Transverse colon (tissue), 4 donors: ENCODE measurements at places on chromosomes 5 and 9.

DNA sequence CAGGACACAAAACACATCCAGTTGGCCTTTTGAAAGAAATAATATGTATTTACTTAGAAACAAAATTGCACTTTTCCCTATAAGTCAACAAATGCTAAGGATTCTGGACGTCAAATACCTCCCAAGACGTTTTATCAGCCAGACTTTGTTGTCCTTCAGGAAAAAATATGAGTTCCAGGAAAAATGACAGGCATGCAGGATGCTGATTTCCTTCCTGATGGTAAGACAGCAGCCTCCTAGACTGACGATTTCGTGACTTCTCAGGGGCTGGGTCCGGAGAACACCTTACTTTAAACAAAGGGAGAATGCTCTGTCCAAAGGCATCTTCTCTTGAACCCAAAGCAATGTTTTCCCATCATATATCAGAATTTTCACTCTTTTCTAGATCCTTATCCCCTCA is 69.1 kb downstream of the IL6ST start:
- no peaks in the 10 kb centered on the region for H3K36me3 ChIP-seq
- DNase-seq: no peak
- H3K27me3 ChIP-seq: no peaks in the 10 kb centered on the region
- H3K27ac ChIP-seq: no peak overlapping the region
- no peak overlapping the region for H3K4me3 ChIP-seq

DNA sequence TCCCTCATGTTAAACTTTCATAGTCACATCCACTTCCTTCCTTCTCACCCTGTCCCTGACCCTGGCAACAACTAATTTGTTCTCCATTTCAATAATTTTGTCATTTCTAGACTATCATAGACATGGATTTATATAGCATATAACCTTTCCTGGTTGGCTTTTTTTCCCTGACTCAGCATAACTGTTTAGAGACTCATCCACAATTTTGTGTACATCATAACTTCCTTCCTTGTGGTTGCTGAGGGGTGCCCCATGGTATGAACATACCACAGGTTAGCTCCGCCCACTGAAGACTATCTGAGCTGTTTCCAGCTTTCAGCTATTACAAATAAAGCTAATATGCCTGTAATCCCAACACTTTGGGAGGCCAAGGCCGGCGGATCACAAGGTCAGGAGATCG is 137.3 kb downstream of the PHF2 start:
- no peak overlapping the region for H3K27ac ChIP-seq
- DNase-seq: no peak
- no peaks in the 10 kb centered on the region for H3K36me3 ChIP-seq
- H3K27me3 ChIP-seq: no peaks in the 10 kb centered on the region

DNA sequence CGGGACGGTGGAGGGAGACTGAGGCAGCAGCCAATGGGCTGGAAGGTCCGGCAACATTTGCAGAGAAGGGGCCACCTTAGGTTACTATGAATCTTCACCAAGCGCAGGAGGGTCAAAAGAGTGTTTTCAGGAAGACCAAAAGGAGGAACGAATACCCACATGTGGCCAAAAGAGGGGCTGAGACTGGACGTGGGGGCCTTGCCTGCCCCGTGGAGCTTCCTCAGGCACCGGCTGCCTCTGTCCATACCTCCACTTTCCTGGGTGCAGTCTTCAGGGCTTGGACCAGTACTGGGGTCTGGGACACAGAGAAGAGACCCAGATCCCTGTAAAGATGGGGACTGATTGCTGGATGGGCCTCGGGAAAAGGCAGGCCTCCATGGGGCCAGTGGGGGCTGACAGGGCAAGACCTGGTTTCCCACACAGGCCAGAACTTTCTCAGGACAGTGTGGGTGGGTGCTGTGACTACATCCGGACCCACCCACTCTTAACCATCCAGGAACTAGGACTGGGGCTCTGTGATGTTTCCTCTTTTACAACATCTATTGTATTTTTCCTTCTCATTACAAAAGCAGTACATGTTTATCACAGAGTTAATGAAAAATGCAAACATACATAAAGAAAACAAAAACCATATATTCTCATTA is 294.7 kb downstream of the ZSWIM6 start:
- no peaks in the 10 kb centered on the region for H3K27me3 ChIP-seq
- peak overlapping the region; percentile 84 for H3K27ac ChIP-seq
- peak overlapping the region; percentile 68 for H3K4me3 ChIP-seq
- DNase-seq: no peak
- peaks cover 13% of the 10 kb centered on the region for H3K4me1 ChIP-seq
- H3K36me3 ChIP-seq: no peaks in the 10 kb centered on the region

GRCh38 chr9:96784021-96784420 is 6.1 kb upstream of the ZNF510 start:
- no peak overlapping the region for H3K4me3 ChIP-seq
- H3K4me1 ChIP-seq: no peaks in the 10 kb centered on the region
- H3K27me3 ChIP-seq: no peaks in the 10 kb centered on the region
- no peak overlapping the region for H3K27ac ChIP-seq
- no peak for DNase-seq
- no peaks in the 10 kb centered on the region for H3K36me3 ChIP-seq

- no peaks in the 10 kb centered on the region for H3K4me1 ChIP-seq
- no peaks in the 10 kb centered on the region for H3K27me3 ChIP-seq
- no peak overlapping the region for H3K4me3 ChIP-seq
- H3K27ac ChIP-seq: no peak overlapping the region
- DNase-seq: no peak
Observed at GRCh38 chr5:115549154-115549553, 4.6 kb upstream of the FEM1C start.

- no peak overlapping the region for H3K4me3 ChIP-seq
- no peak overlapping the region for H3K27ac ChIP-seq
Observed at GRCh38 chr9:128707446-128707845, 5.1 kb downstream of the PKN3 start.

- H3K27me3 ChIP-seq: no peaks in the 10 kb centered on the region
- H3K4me1 ChIP-seq: peaks cover 4% of the 10 kb centered on the region
- no peak overlapping the region for H3K27ac ChIP-seq
- H3K36me3 ChIP-seq: no peaks in the 10 kb centered on the region
- DNase-seq: no peak
Observed at GRCh38 chr9:108163321-108164005, 673.9 kb upstream of the KLF4 start.

GRCh38 chr5:27437594-27438200 is 399.3 kb upstream of the CDH9 start:
- H3K4me3 ChIP-seq: no peak overlapping the region
- H3K27me3 ChIP-seq: no peaks in the 10 kb centered on the region
- no peak for DNase-seq

DNA sequence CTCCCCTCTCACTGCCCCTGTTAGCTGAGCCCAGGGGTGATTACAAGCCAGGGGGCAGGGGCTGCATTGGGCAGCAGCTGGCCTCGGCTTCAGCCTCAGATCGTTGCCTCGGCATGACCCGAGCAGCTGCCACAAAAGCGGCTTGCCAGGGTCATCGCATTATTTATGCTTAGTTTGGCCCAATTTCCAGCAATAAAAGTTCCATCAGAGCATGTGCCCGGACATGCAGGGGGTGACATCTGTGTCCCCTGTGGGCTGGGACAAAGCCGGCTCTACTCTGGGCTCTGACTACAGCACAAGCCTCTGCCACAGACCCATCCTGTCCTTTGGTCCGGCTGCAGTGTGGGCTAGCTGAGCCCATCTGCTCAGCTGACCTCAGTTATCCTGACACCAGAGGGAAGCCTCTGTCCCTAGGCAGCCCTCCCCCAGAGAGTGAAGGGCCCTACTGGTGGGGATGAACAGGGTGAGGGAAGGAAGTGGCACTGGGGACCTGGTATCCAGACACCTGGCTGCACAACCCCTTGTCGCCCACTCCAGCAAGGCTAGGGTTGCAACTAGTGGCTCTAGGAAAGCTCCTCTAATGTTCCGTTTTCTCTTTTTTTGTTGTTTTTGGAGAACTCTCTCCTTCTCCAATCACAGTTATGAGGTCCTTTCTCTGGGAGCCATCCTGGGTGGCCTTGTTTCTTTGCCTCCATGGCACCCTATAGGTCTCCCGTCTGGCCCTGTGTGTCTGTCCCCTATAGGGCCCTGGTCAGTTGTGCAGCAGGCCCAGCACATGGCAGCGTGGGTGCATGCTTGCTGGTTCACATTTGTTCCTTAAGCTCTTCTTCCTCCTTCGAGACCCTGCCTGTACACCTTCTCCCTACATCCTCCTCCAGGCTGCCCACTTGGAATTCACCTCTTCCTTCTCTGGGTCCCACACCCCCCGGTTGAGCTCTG is 13.3 kb upstream of the GADD45G start:
- no peaks in the 10 kb centered on the region for H3K36me3 ChIP-seq
- no peak for DNase-seq
- no peaks in the 10 kb centered on the region for H3K4me1 ChIP-seq
- H3K27me3 ChIP-seq: no peaks in the 10 kb centered on the region
- H3K4me3 ChIP-seq: no peak overlapping the region
- no peak overlapping the region for H3K27ac ChIP-seq
